Activated T-cell treated with anti-CD3 and anti-CD28 coated beads, Interleukin-2, amount 50 U/mL, for 72 hours (primary cell): ENCODE measurements at places on chromosomes 12 and 14. TPM values are rescaled to one million over a fixed set of nuclear protein-coding genes. Genes with fewer than 3 reads are reported as not detected.

DNA sequence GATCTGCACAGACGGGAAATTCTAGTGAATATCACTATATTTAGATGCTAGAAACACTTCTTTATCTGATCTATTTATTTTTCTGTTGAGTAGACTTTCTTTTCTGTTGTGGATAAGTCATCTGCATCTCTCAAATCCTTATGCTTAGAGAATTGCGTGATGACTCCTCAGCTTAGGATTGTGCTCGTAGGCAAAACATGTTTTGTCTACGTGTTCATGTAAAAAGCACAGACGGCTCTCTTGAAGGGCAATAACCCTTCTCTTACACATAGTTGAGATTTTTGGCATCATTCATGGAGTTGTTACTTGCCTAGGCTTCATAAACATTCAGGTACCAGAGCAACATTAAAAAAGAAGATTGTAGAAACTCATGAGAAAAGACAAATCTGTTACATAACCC lies 18.6 kb downstream of the PPFIBP1 start:
- peaks cover 11% of the 10 kb centered on the region for H3K4me1 ChIP-seq
- peaks cover 14% of the 10 kb centered on the region for H3K27me3 ChIP-seq
- H3K36me3 ChIP-seq: no peaks in the 10 kb centered on the region
- no peak for DNase-seq
- no peak overlapping the region for H3K27ac ChIP-seq

DNA sequence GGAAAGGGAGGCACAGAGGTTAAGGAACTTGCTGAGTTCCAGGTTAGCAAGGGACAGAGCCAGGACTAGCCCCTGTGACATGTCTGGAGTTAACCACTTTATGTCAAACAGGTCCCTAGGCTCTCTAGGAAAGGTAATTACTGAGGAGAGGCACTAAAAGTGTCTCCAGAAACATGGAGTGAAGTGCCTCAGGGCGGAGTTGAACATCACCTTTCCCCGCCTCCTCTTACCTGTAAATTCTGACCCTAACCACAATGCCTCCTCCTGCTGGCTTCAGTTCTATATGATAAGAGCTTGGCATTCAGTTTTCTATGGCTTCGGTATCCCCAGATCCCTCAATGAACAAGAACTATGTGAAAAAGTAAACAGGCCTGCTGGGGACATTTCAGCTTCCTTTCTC lies 18.1 kb downstream of the RPH3A start:
- DNase-seq: no peak
- no peaks in the 10 kb centered on the region for H3K4me1 ChIP-seq
- H3K27me3 ChIP-seq: peaks cover 32% of the 10 kb centered on the region

DNA sequence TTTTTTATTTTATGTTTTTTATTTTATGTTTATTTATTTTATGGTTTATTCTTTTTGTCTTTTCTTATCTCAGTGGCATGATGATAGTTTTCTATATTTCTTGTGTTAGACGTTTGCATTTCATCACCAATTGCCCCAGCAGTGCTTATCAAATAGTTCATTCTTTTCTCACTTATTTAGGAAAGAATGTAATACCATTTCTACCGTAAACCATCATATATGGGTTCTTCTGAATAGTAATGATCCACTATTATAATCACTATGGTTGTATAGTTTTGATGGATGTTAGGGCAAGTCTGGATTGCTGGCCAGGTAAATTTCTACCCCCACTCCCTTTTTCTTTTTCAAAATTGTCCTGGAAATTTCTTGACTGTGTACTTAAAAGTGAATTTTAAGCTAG lies 134.6 kb upstream of the FBXO33 start:
- no peaks in the 10 kb centered on the region for H3K36me3 ChIP-seq
- H3K4me1 ChIP-seq: no peaks in the 10 kb centered on the region
- no peak overlapping the region for H3K4me3 ChIP-seq
- no peak overlapping the region for H3K27ac ChIP-seq

TAS2R9 gene
- total RNA-seq: not detected

- no peak overlapping the region for H3K27ac ChIP-seq
- no peaks in the 10 kb centered on the region for H3K36me3 ChIP-seq
- no peaks in the 10 kb centered on the region for H3K4me1 ChIP-seq
- no peak overlapping the region for H3K4me3 ChIP-seq
- DNase-seq: no peak
Measured at GRCh38 chr12:5409619-5410018, 22.3 kb upstream of the NTF3 start.

DNA sequence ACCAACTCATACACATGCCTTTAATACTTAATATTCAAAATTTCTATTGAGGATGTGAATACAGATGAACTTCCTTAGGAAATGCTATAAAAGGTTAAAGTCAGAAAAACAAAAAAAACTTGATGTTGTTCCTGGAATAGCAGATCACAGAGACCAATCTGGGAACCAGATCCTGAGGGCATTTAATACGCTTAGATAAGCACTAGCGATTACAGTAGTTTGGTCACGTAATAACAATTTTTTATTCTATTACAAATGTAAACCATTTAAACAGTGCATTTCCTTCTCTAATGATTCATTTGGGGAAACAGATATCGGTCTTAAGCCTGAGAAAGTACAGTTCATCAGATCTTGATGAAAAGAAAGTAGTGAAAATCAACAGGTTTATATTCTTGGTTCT lies 30.8 kb upstream of the ABCC9 start:
- peaks cover 10% of the 10 kb centered on the region for H3K27me3 ChIP-seq
- no peaks in the 10 kb centered on the region for H3K36me3 ChIP-seq
- H3K4me3 ChIP-seq: no peak overlapping the region
- H3K27ac ChIP-seq: no peak overlapping the region
- DNase-seq: no peak
- H3K4me1 ChIP-seq: no peaks in the 10 kb centered on the region

- H3K4me3 ChIP-seq: no peak overlapping the region
- no peaks in the 10 kb centered on the region for H3K36me3 ChIP-seq
- H3K27me3 ChIP-seq: peaks cover 11% of the 10 kb centered on the region
- peaks cover 11% of the 10 kb centered on the region for H3K4me1 ChIP-seq
- H3K27ac ChIP-seq: no peak overlapping the region
- no peak for DNase-seq
Measured at GRCh38 chr12:52945389-52946232, 3.3 kb upstream of the KRT18 start.

GRCh38 chr12:91561958-91562325 lies 379.3 kb upstream of the DCN start:
- H3K27me3 ChIP-seq: no peaks in the 10 kb centered on the region
- no peak for DNase-seq
- H3K36me3 ChIP-seq: peaks cover 13% of the 10 kb centered on the region
- H3K4me1 ChIP-seq: peaks cover 33% of the 10 kb centered on the region
- H3K27ac ChIP-seq: no peak overlapping the region
- H3K4me3 ChIP-seq: peak overlapping the region; percentile 15

ANGEL1 gene
- total RNA-seq: 15.0 TPM

DNA sequence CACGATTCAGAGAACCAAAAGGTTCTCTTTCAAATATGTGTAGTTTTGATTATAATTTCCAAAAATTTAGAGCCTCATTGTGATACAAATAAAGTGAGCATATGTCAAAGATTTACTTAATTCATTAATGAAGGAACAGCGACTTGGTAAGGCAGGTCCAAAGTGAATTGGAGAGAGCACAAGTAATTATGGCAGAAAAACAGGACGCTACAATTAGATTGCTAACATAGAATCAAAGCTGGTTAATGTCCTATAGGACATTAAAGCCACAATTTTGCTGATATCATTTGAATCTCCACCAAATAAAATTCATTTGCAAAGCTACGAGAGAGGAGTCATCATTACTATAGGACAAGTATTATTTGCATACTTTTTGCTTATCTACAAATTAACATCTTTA lies 164.2 kb downstream of the CCER1 start:
- no peak overlapping the region for H3K27ac ChIP-seq
- no peaks in the 10 kb centered on the region for H3K27me3 ChIP-seq
- no peaks in the 10 kb centered on the region for H3K36me3 ChIP-seq
- no peak overlapping the region for H3K4me3 ChIP-seq

RNASE7 gene
- total RNA-seq: not detected

ERGIC2 gene
- 73.1 TPM for total RNA-seq

DNA sequence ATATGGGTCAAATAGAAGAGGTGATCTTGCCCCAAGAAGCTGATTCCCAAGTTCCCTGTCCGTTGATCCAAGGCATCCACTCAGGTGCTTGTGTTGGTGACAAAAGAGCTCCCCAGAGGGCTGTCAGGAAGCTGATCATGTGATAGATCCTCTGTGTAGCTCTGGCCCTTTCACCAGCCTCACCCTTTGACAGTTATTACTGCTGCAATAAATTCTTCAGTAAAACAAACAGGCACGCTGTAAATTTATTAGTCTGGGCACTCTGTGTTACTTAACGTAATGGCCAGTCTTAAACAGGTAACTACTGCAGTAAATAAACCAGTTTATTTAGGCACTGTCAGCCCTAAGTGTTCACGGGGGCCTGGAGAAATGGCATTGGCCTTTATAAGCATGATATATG lies 473.9 kb downstream of the BCL11B start:
- H3K27ac ChIP-seq: no peak overlapping the region
- no peak overlapping the region for H3K4me3 ChIP-seq
- no peak for DNase-seq
- H3K36me3 ChIP-seq: peaks cover 7% of the 10 kb centered on the region
- H3K4me1 ChIP-seq: no peaks in the 10 kb centered on the region

DNA sequence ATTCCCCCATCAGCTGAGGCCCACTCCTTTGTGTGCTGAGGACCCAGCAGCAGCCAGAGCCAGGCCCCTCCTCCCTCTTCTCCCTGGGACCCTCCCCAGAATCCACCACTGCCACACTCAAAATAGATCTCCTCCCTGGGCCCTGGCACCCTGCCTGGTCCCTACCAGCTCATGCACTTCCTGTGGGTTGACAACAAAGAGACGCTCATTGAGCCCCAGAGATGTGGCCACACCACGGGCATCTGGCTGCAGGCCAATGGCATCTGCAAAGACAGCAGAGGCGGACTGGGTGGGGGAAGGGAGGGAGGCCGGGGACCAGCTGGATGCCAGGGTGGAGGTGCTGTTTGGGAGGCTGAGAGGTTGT lies 16.0 kb upstream of the ENDOU start:
- no peak overlapping the region for H3K27ac ChIP-seq
- peaks cover 26% of the 10 kb centered on the region for H3K4me1 ChIP-seq
- peaks cover 8% of the 10 kb centered on the region for H3K27me3 ChIP-seq
- no peak overlapping the region for H3K4me3 ChIP-seq

ANO4 gene
- not detected for total RNA-seq

DNA sequence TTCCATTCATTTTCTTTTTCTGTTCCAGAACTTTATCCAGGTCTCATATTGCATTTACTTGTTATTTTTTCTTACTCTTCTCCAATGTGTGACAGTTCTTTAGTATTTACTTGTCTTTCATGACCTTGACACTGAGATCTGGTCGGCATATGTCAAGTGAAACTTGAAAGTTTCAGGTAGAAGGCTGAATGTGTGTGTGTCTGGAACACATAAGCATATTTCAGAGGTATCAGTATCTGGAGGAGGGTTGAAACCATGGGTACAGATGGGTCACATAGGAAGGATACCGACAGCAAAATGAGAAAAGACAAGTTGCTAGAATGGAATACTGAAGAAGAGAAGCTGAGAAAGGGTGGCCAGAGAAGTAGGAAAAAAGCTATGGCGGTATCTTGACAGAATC lies 22.5 kb upstream of the PTGDR start:
- H3K27me3 ChIP-seq: no peaks in the 10 kb centered on the region
- no peak overlapping the region for H3K27ac ChIP-seq
- peaks cover 21% of the 10 kb centered on the region for H3K4me1 ChIP-seq
- no peak overlapping the region for H3K4me3 ChIP-seq
- DNase-seq: no peak
- H3K36me3 ChIP-seq: no peaks in the 10 kb centered on the region

- peaks cover 14% of the 10 kb centered on the region for H3K4me1 ChIP-seq
- H3K4me3 ChIP-seq: no peak overlapping the region
- no peak overlapping the region for H3K27ac ChIP-seq
- DNase-seq: no peak
- peaks cover 14% of the 10 kb centered on the region for H3K27me3 ChIP-seq
- H3K36me3 ChIP-seq: no peaks in the 10 kb centered on the region
Measured at GRCh38 chr12:108594-108993, 42.0 kb downstream of the IQSEC3 start.

DNA sequence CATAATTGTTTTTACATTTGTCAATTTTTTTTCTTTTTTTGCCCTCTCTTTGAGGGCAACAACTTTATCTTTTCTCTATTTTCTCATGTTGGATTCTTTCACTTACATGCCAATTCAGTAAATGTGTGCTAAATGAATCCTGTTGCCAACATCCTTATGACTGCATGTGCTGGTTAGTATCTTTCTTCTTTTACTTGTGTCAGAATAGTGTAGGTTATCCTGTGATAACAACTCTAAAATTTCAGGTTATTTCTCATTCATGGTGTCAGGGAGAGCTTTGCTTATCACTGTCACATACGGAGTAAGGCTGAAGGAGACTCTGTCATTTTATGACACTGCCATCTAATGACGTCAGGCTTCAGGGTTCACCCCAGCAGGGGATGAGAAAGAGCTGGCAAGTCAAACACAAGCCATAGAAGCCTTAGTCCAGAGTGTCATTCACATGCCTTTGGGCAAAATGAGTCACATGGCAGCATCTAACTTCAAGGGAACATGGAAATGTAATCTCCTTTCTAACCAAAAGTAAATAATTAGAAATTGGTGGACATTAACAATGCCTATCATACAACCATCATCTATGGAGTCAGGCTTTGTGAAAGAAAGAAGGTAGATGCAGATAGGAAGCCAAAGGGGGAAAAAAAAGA lies 242.5 kb upstream of the ATP2B1 start:
- H3K4me1 ChIP-seq: peaks cover 42% of the 10 kb centered on the region
- H3K4me3 ChIP-seq: no peak overlapping the region
- H3K36me3 ChIP-seq: no peaks in the 10 kb centered on the region
- DNase-seq: peak; percentile 37
- H3K27me3 ChIP-seq: no peaks in the 10 kb centered on the region
- peak overlapping the region; percentile 9 for H3K27ac ChIP-seq

TMEM106C gene
- total RNA-seq: 124 TPM

ALDH1L2 gene
- total RNA-seq: 16.1 TPM

GRCh38 chr14:28577187-28577586 lies 189.4 kb upstream of the FOXG1 start:
- H3K4me1 ChIP-seq: no peaks in the 10 kb centered on the region
- H3K27ac ChIP-seq: no peak overlapping the region
- no peaks in the 10 kb centered on the region for H3K36me3 ChIP-seq
- H3K4me3 ChIP-seq: no peak overlapping the region
- no peaks in the 10 kb centered on the region for H3K27me3 ChIP-seq

DNA sequence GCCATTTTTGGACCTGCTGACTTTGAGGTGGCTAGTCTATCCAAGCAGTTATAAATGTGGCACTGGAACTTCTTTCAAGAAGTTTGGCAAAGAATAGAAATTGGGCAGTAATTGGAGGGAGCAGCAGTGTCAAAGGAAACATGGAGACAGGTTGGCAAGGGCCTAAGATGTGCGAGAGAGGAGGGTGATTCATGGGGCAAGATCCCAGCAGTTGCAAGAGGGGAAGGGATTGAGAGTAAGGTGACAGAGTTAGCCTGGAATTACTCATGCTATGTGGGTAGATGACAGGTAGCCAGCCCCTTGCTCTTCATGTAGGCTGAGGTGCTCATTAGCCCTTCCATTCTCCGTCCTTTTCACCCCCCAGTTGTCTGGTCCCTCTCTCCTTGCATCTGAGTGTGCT lies 42.2 kb downstream of the FBXL14 start:
- peaks cover 16% of the 10 kb centered on the region for H3K4me1 ChIP-seq
- peaks cover 5% of the 10 kb centered on the region for H3K36me3 ChIP-seq
- H3K27me3 ChIP-seq: peaks cover 31% of the 10 kb centered on the region
- no peak overlapping the region for H3K4me3 ChIP-seq
- H3K27ac ChIP-seq: no peak overlapping the region
- no peak for DNase-seq

GRCh38 chr14:74913986-74914573 lies 9.0 kb downstream of the RPS6KL1 start:
- H3K4me3 ChIP-seq: no peak overlapping the region
- H3K27me3 ChIP-seq: no peaks in the 10 kb centered on the region
- no peaks in the 10 kb centered on the region for H3K36me3 ChIP-seq
- no peaks in the 10 kb centered on the region for H3K4me1 ChIP-seq
- no peak for DNase-seq
